ENCODE measurements at places on chromosomes 16 and 17.

- DNase-seq, result no peak
Observed at GRCh38 chr16:23186171-23186570, 3.6 kb downstream of the SCNN1G start.

GRCh38 chr17:10183931-10184930 is 14.2 kb downstream of the GAS7 start:
- DNase-seq, result no peak

DNA sequence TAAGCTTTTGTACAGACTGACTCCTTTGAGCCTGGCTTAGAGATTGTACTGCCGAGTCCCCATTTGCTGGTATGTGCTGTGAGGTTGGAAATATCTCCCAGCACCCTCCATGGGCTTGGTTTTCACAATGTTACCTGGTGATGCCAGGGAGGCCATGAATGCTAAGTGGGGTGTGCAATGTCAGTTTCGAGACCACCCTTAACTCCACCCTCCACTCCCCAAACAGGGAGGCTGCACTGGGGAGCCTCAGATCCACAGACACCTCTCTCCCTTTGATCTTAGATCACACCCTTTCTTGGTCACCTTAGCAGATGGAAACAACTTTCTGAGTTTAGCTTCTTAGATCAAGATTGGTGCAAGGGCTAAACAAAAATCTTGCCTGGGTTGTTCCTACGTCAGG is 28.6 kb upstream of the PIK3R6 start:
- DNase-seq, result no peak

DNA sequence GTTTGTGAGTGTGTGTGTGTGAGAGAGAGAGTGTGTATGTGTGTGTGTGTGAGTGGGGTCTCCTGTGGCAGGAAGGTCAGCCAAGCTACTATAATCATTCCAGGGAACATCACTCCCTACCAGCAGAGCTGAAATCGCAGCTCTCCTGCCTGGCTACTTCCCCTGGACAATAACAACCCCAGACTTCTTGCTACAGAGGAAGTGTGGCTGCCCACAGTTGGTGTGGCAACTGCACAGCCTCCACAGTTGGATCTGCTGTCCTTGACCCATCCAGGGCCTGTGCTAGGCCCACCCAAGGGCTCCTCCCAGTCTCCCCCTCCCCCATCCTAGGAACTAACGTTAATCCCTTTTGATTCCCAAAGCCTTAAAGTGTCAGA is 1.5 kb downstream of the SLC13A5 start:
- DNase-seq, result no peak

- DNase-seq, result no peak
Observed at GRCh38 chr16:22217890-22218730, 12.0 kb downstream of the EEF2K start.

All from suprapubic skin (tissue), 4 donors.